Right kidney (tissue), 9 donors: ENCODE measurements at places on chromosomes 2 and 18.

- no peak for DNase-seq
These were observed 367.1 kb downstream of the HRH4 start for GRCh38 chr18:24827501-24827900.

GRCh38 chr2:226758921-226759640, 40.5 kb downstream of the IRS1 start:
- DNase-seq: no peak

GRCh38 chr18:49970319-49970718, 157.0 kb upstream of the ACAA2 start:
- DNase-seq: no peak

DNA sequence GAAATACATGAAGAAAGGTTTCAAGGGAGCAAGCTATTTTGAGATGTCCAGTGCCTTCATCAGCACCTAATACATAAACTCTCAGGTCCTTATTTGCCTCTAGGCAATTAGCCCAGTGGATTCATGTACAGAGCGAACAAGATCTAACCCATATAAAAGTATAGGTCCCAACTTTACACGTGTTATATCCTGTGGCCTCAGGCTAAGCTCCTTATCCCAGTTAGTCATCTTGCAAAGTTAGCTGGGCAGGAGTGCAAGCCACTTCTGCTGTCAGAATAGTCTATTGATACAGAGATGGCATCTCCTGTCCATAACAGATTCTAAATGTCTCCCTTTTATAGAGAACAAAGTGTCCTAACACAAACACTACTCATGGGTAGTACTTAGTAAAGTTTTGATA, 203.9 kb upstream of the PIK3C3 start:
- DNase-seq: no peak

DNA sequence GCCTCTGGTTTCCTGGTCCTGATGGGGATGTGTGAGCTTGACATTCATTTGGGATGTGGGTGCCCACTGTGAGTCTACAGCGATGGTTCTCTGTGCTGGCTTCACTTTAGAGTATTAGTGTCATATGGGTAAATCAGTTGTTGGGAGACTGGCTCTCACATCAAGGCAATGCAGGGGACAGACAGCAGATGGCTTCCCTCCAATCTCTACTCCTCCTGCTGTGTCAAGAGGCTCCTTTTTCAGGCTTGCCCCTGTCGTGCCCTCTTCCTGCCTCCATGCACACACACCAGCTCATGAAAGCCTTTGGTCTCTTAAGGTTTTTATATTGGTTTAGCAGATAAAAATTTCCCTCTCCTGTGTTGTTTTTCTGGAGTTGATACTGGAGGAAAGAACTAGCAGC, 315.6 kb downstream of the RDH14 start:
- DNase-seq: no peak

- no peak for DNase-seq
These were observed 46.3 kb upstream of the RAB12 start for GRCh38 chr18:8562919-8563318.

DNA sequence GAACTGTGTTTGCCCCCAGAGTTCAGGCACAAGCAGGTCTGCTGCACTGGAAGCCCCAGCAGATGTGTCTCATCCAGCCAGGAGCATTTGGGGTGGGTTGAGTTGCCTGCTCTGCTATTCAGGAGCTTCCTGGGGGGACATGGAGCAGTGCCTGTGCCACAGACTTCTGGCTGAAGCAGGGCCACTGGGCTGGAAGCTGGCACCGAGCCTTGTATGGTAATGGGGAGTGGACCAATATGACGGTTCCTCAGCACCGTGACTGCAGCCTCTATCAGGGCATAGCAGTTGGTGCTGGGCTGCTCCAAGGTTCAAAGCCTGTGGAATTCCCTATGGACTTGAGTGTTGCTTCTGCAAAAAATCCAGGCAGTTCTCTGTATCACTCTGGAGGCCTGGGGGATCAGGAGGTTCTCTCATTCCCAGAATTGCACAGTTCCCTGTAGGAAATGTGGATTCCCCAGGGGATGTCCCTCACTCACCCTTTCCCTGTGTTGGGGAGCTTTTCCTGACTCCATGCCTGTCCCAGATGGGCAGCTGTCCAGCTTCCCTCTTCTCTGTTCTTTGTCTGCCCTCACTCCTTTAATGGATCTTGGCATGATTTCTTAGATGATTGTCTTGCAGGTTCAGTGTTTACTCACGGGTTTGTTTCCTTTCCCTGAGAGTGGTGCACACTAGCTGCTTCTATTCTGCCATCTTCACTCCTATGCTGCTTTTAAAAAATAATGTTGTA, 37.2 kb upstream of the THSD7B start:
- no peak for DNase-seq

DNA sequence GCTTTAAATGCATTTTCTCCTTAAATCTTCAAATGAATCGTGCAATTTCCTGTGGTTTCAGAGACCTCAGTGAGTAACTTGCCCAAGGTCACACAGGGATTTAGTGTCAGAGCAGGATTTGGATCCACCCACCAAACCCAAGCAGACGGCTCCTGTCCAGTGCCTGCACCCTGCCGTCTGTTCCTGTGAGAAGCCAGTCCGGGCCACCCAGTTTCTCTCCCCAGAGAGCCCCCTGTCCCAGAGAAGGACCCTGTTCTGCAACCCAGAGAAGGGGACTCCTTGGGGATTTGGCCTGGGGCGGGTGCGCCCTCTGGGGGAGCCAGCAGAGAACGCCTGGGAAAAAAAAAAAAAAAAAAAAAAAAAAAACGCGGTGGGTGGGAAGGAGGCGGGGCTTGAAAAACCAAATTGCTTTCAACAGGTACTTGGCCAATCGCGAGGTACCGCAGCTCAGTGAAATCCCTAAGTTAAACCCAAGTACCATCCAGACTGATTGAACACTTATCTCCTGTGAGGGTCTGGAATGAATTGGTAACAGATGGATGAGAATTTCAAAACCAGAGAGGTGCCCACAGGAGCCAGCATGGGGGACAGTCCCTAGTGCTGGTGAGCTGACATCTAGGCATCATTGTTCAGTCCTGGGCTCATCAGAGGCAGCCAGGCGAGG, 30.9 kb upstream of the REEP1 start:
- peak; percentile 45 for DNase-seq

GRCh38 chr18:58584200-58585127, 44.4 kb downstream of the ALPK2 start:
- DNase-seq: peak; percentile 16

GRCh38 chr18:22441638-22442037, 23.9 kb upstream of the CTAGE1 start:
- DNase-seq: no peak

- DNase-seq: no peak
These were observed 13.6 kb downstream of the RNF149 start for GRCh38 chr2:101294861-101295260.

DNA sequence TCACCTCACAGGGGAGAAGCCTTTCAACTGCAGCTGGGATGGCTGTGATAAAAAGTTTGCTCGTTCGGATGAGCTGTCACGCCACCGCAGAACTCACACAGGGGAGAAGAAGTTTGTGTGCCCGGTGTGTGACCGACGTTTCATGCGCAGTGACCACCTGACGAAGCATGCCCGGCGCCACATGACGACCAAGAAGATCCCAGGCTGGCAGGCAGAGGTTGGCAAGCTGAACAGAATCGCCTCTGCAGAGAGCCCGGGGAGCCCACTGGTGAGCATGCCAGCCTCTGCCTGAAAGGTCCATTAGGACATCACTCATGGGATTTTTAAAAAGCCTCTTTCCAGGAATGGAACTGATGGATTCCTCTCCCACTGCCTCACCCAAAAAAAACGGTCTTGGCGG, 8.9 kb downstream of the KLF11 start:
- DNase-seq: no peak

- DNase-seq: peak; percentile 85
These were observed 27.2 kb upstream of the EML4 start for GRCh38 chr2:42141687-42142546.

- DNase-seq: no peak
These were observed 111.9 kb upstream of the OTOS start for GRCh38 chr2:240252191-240252871.

- no peak for DNase-seq
These were observed 312.2 kb upstream of the TRIB2 start for GRCh38 chr2:12404497-12404896.

- no peak for DNase-seq
These were observed 22.5 kb upstream of the UBE2F start for GRCh38 chr2:237944302-237944701.

DNA sequence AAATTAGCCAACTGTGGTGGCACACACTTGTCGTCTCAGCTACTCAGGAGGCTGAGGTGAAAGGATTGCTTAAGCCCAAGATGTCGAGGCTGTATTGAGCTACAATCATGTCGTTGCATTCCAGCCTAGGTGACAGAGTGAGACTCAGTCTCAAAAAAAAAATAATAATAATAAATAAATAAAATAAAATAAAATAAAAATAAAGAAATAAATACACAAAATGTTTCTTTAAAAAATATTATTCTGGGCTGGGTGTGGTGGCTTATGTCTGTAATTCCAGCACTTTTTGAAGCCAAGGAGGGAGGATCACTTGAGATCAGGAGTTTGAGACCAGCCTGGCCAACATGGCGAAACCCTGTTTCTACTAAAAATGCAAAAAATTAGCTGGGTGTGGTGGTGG, 272.8 kb downstream of the AGPS start:
- DNase-seq: no peak

- no peak for DNase-seq
These were observed 34.7 kb downstream of the WDR33 start for GRCh38 chr2:127776122-127776780.

- DNase-seq: peak; percentile 42
These were observed 16.2 kb downstream of the SCYGR8 start for GRCh38 chr2:227761740-227762476.

- DNase-seq: no peak
These were observed 647.6 kb downstream of the CPS1 start for GRCh38 chr2:211203986-211204385.

GRCh38 chr2:1717113-1717512, 27.2 kb downstream of the PXDN start:
- DNase-seq: no peak

DNA sequence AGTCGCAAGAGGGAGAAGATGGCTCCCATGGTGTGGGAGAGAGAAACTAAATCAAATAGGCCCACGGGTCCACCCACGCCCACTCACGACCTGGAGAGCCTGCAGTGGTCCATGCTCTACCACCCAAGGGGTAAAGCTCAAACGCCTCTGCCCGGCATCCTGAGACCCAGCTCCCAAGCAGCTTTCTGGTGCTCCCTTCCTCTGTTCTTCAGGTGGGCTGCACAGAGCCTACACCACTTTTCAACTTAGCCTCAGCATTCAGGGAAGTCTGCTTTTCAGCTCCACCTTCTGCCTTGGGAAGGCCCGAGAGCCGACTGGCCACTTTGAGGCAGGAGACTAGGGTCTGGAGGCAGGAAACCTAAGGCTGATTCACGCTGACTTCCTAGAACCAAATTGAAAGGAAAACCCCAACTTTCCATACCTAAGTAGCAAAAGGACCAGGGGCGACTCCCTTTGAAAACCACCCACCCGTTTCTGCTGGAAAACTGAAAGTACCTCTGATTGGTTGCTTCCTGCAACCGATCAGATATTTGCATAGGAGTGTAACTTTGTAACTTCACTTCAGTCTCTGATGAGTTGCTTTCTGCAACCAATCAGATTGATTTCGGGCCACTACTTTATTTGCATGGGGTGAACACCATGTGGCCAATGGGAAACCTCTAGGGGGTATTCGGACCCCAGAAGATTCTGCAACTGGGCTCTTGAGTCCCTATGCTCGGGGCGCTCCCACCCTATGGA, 26.8 kb upstream of the SPATA3 start:
- DNase-seq: no peak

DNA sequence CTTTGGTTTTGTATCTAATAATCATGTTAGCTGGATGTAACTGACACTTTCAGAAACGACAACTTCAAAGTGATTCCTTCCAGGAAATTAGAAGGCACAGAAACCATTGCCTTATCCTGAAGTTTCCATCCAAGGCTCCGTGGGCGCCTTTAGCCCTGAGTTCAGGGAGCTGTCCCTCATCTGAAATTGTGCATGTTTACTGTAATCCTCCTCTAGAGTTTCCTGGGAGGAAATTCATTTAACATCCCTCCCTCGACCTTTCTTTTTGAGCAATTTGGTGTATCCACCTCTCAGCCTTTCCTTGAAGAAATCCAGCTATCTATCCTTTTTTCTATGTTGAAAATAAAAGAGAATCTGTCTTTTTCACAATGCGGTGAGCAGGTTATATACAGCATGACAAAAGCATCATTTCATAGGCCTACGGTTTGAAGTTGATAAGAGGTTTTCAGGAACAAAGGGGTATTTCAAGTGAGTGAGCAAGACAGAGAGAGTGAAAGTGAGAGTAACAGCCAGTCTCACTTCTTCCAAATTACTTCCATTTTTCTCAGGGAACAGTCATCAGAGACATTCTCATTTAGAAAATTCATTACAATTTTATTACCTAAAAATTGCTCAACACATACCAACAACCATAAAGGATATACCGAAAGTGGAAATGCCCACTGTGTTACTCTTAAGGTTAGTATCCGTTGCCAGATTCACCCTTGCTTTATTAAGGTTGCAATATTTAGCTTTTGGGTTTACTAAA, 167.3 kb downstream of the MREG start:
- DNase-seq: no peak

DNA sequence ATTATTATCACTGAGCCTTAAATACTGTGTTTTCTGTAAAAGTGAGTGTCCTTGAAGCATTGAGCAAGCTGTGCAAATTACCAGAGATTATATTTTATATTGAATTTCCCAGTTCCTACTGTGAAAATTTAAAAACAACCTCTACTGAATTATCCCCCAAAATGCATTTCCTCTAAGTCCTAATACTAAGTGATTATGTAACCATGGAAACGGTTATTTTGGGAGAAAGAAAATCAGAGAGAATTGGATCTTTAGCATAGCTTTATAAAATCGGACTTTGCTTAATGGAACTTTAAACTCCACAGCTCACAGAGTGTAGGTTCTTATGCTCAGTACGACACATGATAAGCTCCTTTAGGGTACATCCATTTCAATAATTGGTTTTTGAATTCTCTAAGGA, 19.3 kb upstream of the CHMP1B start:
- no peak for DNase-seq

- no peak for DNase-seq
These were observed 67.7 kb downstream of the REL start for GRCh38 chr2:60948926-60949579.

DNA sequence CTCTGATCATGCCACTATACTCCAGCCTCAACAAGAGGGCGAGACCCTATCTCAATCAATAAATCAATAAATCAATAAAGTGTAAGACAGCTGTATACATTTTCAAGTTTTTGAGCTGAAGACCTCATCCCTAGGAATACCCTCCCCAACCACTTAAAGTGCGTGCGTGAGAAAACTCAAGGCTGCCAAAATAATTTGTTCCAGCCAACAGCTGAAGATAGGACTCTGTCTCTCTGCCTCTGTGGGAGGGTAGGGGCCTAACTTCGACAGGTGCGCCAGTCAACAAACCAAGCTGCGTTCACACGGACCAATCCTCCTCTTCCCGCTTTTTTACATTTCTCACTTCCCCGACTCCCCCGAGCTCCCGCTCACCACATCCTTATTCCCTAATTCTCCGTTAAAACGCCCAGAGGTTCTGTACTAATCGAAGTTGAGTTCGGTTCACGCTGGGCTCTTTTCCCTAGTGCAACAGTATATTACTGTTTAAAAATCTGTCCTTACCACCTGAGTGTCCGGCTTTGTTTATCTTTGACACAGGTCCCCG, 618 bp downstream of the POLR2D start:
- no peak for DNase-seq
